ENCODE measurements at places on chromosomes 4 and X. TPM values are rescaled to one million over a fixed set of nuclear protein-coding genes. Genes with fewer than 3 reads are reported as not detected.

Gene TKTL1
- total RNA-seq: 0.18 TPM

Gene STPG2
- total RNA-seq: 1.5 TPM

Gene UTP3
- 21.5 TPM for total RNA-seq

Gene PDGFC
- 12.0 TPM for total RNA-seq

Gene NCBP2L
- total RNA-seq: not detected

Gene LANCL3
- 0.36 TPM for total RNA-seq
